ENCODE measurements at places on chromosomes 7 and 10.

- DNase-seq = no peak
These were observed 29.3 kb upstream of the C10orf53 start for GRCh38 chr10:49649936-49650723.

DNA sequence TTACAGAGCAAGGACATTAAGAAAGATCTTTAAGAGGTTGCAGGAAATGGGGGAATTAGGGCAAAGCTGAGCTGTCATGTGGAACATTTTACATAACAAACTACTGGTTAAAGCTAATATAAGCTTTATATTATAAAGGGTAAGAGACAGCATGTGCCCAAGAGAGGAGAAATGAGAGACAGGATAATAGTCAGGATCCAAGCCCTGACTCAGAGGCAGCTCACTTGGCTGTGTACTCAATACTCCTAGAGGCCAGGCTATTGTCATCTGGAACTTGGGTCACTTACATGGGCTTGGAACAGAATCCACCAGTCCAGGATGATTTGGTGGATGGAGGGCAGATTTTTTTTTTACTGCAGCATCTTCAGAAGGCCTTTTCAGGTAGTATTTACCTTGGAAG, 418.6 kb upstream of the ZMIZ1 start:
- DNase-seq = no peak

DNA sequence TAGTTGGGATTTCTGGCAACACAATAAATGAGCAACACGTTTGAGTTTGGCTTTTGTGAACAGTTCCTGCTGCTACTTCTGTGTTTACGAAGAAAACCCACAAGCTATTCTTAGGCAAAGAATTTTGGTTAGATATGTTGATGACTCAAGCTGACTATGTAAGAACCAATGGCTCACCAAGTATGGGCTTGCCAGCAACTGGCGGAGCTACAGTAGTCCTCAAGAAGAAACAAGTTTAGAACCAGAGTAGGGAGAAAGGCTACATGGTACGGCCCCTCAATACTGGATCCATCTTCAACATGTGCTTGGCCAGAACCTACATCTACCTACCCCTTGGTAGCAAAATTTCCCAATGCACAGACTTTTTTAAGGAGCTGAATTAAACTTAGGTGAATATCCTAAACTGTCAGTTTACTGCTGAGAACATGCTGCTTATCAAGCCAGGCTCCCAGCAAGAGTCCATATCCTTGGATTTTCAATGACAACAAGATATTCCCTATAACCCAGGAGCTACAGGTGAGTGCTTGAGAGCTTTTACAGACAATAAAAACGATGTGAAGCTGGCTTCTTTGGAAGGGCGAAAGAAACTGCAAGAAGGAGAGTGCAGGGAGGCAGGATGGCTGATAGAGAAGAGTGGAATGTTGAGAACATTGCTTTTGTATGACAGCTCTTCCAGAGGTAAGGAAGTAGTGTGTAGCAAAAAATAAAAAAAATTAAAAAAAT, 74.3 kb upstream of the ASAH2 start:
- DNase-seq = no peak

- DNase-seq = no peak
These were observed 36.7 kb downstream of the MTERF1 start for GRCh38 chr7:91843831-91844230.

DNA sequence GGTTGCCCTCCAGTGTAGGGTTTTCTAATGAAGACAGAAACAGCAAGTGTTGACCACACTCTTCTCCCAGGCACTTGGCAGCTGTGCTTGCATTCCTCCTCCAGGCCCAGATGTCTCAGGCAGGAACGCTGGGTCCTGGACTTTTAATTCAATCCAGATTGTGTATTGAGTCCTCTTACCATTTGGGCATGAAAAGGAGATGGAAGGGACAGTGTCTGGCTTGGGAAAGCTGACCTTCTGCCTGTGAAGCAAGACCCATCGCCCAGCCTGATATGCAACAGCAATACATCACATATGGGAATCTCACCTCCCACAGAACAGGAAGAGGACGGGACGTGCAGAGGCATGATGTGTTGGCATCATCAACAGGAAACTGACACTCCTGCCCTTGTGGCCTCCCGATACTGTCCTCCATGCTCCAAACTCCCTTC, 174.4 kb upstream of the LYZL2 start:
- DNase-seq = no peak

DNA sequence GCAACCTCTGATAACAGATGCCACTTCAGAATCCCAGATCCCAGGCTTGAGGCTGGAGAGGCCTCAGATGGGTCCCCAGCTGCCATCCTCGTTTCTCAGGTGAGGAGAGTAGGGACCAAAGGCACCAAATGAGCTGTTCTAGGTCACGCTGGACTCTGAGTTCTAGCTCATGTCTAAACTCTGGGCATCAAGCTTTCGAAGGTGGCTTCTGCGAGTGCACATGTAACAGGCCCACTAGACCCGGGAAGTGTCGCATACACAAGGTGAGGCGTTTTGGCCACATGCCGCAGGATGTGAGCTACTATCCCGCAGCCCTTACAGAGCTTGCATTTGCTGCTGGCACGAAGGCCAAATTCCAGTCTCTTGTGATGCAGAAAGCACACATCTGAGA, 355.1 kb upstream of the SHH start:
- no peak for DNase-seq

GRCh38 chr7:25611196-25611595, 382.9 kb upstream of the NPVF start:
- DNase-seq = no peak

- no peak for DNase-seq
These were observed 5.3 kb upstream of the TMEM139 start for GRCh38 chr7:143279186-143280098.

- DNase-seq = no peak
These were observed 21.4 kb upstream of the PDGFA start for GRCh38 chr7:540997-541396.

DNA sequence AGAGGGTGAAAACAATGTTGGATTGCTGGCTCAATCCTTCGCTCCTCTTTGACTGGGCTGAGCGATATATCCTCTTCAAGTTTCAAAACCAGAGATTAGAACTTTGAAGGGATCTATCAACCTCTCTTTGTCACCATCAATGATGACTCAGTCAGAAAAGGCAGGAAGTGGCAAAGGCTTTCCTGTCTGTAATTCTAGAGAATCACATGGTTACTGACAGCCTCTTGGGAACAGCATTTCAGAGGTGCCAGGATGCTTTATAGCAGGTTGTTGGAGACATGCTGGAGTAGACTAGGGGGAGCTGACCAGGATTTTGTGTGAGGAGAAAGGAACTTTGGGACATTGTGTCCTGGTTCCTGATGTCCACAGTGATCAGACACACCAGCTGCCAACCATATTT, 81.3 kb downstream of the PRKCQ start:
- DNase-seq = no peak

- DNase-seq = no peak
These were observed 21.1 kb upstream of the EZH2 start for GRCh38 chr7:148905093-148905666.

DNA sequence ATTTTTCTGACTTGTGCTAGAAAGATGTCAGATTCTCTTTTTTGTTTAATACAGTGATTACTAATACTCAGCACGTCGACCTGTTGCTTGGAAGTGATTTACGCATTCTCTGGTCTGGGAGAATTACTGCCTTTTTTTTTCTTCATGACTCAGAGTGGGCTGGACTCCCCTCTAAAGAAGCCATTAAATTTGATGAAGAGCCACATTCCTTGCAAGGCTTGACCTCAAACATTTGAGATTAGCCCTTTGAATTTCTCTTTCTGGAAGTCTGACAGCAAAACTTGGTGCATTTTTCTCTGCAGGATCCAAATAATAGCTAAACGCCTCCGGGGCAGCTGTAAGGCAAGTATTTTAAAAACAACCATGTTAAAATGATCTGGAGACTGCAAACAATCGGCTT, 171.6 kb downstream of the GALNT17 start:
- no peak for DNase-seq

DNA sequence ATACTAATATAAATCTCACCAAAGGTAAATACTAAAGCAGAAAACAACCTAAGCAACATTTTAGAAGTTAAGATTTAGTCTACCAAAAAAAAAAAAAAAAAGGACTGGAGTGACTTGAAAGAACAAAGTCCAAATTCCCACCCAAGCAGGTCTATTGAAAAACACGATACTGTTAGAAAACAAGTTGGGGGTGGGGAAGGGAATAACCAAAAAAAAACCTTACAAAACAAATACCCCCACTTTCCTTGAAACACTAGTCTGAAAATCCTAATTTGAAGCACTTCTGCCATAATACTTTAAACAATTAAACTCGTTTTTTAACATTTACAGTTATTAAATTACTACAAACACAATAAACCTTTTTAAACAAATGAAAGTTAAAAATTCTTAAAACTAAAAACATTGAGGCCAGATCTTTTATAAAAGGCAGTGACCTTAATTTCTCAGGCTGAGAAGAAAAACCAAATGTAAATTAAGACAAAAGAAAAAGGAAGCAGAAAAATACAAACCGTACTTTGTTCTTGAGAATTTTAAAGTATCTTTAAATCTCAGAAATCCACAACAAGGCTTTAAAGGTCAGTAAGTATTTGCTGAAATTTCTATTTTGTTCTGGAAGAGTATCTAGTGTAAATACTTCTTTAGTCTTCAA, 135.1 kb downstream of the NRBF2 start:
- no peak for DNase-seq

DNA sequence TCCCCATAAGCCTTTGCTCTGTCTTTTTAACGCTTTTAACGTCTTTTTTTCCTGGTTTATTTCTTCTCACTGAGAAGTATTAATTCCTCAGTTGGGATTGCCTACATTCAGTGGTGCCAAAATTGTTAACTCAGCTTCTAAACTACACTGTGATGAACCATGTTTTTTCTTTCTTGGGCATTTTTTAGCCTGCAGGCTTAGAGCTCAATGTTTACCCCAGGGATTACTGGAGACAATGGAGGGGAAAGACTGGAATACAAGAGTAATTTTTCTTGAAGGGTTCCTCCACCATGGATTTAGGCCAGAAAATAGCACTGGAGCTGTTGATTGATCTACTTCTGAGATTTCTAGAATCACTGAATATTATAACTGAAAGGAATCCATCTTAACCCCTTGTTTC, 19.8 kb downstream of the STAMBPL1 start:
- no peak for DNase-seq

DNA sequence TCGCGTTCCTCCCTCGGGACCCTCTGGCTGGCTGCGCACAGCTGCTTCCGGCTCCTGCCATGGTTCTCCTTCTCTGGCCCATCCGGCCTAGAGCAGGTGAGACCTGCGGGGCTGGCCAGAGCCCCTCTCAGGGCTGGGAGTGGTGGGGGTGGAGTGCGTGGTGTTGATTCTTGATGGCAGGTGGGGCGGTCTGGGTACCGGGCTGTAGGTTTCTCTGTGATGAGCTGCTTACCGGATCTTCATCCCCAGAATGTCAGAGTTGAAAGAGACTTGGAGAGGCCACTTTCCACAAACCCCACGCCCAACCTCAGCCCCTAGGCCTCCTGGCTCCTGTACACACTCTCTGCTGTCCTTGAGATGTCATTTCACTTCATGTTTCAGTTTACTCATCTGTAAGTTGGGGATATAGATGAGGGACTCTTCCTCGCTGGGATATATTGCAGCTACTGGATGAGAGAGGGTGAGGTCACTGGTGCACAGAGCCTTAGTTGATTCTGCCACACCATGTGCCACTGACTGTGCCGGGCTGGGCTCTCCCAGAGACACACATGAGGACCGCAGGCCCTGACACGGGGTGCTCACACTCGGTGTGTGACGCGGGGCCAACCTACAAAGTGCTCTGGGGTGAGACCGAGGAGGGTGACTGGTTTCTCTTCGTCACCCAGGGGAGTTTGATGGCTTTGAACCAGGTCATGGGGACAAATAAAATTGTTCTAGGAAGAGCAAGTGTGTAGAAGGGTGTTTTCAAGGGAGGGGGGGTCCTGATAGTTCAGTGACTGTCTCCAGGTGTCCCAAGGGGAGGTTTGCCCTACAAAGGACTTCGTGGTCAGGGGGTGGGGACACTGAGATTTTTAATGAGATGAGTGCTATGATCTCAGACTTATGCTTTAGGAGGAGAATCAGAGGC, 29.5 kb downstream of the ZNF775 start:
- DNase-seq = no peak

- DNase-seq = no peak
These were observed 32.8 kb downstream of the CFAP46 start for GRCh38 chr10:132909491-132910071.

- no peak for DNase-seq
These were observed 303.9 kb downstream of the WDR37 start for GRCh38 chr10:1360011-1360557.
